ENCODE measurements at places on chromosomes 5 and 9.

GRCh38 chr5:15013654-15014463 lies 142.3 kb upstream of the ANKH start:
- no peak for DNase-seq
- H3K27ac ChIP-seq: no peak overlapping the region
- H3K27me3 ChIP-seq: no peaks in the 10 kb centered on the region
- H3K4me1 ChIP-seq: peaks cover 13% of the 10 kb centered on the region
- no peaks in the 10 kb centered on the region for H3K36me3 ChIP-seq

DNA sequence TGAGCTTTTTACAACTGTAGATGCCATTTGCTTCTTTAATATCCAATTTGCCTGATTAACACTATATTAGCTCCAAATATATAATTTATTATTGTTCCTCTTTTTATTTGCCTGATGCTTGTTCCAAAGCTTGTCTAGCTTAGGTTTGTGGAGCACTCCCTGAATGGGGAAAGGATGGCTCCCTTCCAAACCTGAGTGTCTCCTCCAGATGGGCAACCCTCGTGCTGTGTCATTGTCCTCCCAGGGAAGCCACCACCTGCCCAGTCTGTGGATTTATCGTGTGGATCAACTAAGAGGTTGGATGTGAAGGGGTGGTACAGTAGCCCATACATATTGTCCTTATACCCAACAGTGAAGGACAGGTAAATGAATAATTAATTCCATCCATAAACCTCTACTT lies 404.9 kb downstream of the CDK5RAP2 start:
- no peaks in the 10 kb centered on the region for H3K27me3 ChIP-seq
- no peaks in the 10 kb centered on the region for H3K4me1 ChIP-seq
- no peaks in the 10 kb centered on the region for H3K36me3 ChIP-seq

DNA sequence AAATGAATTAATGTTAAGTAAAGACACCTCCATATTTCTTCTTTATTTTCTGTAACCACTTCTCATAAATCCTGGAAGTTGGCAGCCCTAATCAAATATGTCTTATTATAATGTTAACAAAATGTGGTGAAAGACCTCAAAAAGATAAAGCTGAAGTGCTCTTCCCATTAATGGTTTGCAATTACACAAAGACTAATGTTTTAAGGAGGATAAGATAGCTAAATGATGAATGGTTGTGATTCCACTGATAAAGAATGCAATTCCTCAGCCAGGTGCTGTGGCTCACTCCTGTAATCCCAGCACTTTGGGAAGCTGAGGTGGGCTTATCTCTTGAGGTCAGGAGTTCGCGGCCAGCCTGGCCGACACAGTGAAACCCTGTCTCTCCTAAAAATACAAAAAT lies 125.8 kb upstream of the SNX2 start:
- no peak overlapping the region for H3K27ac ChIP-seq
- no peak for DNase-seq
- no peaks in the 10 kb centered on the region for H3K4me1 ChIP-seq
- no peaks in the 10 kb centered on the region for H3K27me3 ChIP-seq

DNA sequence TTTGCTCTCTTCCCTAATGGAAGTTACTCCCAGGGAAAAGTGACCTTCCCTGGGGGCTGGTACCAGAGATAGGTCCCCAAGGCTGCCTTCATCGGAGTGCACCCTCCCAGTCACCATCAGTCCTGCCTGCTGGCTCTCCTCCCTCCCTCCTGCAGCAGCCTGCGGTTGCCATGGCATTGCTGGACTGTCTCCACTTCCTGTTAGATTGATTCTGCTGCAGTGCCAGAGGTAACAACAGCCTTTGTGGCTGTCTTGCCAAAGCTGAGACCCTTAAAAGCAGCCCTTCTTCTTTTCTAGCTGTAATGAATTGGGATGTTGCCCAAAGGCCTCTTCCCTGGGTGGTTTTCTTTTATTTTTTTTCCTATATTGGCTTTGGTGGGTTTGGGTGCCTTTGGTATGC lies 78.1 kb upstream of the PRLR start:
- no peak overlapping the region for H3K4me3 ChIP-seq
- peaks cover 3% of the 10 kb centered on the region for H3K4me1 ChIP-seq
- no peak overlapping the region for H3K27ac ChIP-seq
- DNase-seq: no peak
- no peaks in the 10 kb centered on the region for H3K27me3 ChIP-seq

DNA sequence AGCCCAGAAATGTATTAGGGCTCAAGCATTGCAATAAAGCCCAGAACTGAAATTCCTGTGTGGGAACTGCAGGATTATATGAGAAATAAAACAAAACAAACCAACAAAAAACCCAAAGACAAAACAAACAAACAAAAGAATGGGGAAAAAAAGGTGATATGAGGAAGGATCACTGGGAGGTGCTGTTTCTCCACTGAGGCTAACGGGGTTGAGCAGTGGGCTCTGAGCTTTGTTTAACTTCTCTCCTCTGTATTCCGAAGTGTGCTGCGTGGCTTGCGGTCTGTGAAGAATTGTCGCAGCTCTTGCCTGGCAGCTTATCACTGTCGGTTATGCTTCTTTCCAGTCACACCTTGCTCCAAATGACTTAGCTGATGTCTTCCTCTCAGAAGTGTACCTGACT lies 106.3 kb downstream of the TENT4A start:
- no peak overlapping the region for H3K4me3 ChIP-seq
- H3K27ac ChIP-seq: no peak overlapping the region
- H3K4me1 ChIP-seq: no peaks in the 10 kb centered on the region
- no peaks in the 10 kb centered on the region for H3K27me3 ChIP-seq

DNA sequence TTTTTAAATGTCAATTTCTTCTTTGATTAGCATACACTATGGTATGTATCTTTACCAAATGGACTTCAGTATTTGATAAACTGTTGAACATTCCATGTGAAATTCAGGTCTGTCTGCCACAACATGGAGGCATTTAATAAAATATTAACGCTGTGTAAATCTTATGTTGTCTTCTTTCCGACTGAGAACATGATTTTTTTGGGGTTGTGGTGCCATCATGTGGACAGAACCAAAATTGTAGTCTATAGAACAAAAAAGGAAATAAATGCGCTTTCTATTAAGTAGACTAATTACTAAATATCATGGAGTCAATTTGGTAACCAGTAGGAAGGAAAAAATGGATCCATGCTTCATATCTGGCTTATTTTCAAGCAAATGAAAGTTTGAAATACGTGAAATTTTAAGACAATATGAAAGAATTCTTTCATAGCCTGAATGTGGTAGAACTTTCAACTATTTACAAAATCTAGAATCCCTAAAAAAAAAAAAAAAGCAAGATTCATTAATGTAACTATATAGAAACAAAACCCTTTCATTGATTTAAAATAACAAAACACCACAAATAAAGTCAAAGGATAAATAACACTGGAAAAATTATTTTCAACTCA lies 2.8 kb upstream of the PLK2 start:
- H3K27ac ChIP-seq: no peak overlapping the region
- DNase-seq: no peak
- no peaks in the 10 kb centered on the region for H3K27me3 ChIP-seq

DNA sequence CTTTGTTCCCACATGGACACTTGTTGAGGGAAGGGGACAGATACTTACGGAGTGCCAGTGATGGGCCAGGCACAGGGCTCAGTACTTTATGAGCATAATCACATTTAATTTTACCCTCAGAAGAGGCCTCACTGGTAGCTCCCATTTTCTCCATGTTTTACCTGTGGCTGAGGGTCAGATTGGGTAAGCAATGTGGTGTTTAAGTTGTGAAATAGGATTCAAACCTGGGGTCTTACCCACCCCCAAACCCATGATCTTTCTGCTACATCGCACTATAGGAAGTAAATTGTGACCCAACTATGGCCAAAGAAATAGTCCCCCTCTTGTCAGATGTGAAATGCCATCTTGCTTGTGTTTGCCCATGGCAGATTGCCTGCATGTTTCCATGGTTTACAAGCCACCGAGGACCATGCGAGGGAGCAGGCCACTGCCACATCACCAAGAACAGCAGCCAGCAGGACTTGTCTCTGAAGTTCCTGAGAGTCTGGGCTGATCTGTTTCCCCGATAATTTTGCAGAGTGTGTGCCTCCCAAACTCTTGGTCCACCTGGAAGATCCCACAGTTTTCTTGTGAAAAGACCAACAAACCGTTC lies 95.4 kb downstream of the MACROH2A1 start:
- H3K4me1 ChIP-seq: no peaks in the 10 kb centered on the region
- H3K27ac ChIP-seq: no peak overlapping the region
- no peak overlapping the region for H3K4me3 ChIP-seq
- H3K27me3 ChIP-seq: no peaks in the 10 kb centered on the region
- DNase-seq: no peak
- H3K36me3 ChIP-seq: no peaks in the 10 kb centered on the region

DNA sequence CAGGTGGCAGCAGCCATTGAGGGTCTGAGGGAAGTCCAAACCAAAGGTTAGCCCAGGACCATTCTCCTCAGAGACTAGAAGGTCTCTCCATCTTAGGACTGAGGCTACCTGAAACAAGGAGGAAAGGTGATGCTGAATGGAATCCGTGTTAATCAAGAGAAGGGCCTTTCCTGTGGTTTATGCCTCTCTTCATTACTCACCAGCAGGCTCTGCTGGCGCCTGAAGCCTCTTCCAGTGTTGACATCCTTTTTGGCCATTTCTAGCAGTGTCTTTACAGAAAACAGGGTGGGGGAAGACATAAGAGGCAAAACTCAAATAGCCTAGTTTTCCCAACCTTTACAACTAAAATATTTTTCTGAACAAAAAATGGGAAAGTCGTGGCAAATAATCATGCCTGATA lies 98.0 kb downstream of the ENC1 start:
- H3K36me3 ChIP-seq: no peaks in the 10 kb centered on the region
- no peaks in the 10 kb centered on the region for H3K27me3 ChIP-seq
- H3K27ac ChIP-seq: no peak overlapping the region
- DNase-seq: no peak
- peaks cover 36% of the 10 kb centered on the region for H3K4me1 ChIP-seq

GRCh38 chr5:88778736-88779135 lies 104.2 kb downstream of the MEF2C start:
- no peak overlapping the region for H3K4me3 ChIP-seq
- no peak overlapping the region for H3K27ac ChIP-seq
- H3K36me3 ChIP-seq: no peaks in the 10 kb centered on the region
- peaks cover 2% of the 10 kb centered on the region for H3K4me1 ChIP-seq
- H3K27me3 ChIP-seq: no peaks in the 10 kb centered on the region

GRCh38 chr9:15927161-15927560 lies 374.3 kb downstream of the CCDC171 start:
- no peaks in the 10 kb centered on the region for H3K36me3 ChIP-seq
- no peak overlapping the region for H3K4me3 ChIP-seq
- no peak for DNase-seq
- H3K27ac ChIP-seq: no peak overlapping the region

- H3K27ac ChIP-seq: no peak overlapping the region
- H3K4me3 ChIP-seq: peak overlapping the region; percentile 56
- H3K27me3 ChIP-seq: no peaks in the 10 kb centered on the region
- peaks cover 17% of the 10 kb centered on the region for H3K4me1 ChIP-seq
- H3K36me3 ChIP-seq: no peaks in the 10 kb centered on the region
Observed at GRCh38 chr9:129258124-129258822, 80.2 kb upstream of the IER5L start.

- no peaks in the 10 kb centered on the region for H3K27me3 ChIP-seq
- H3K27ac ChIP-seq: no peak overlapping the region
- no peak overlapping the region for H3K4me3 ChIP-seq
Observed at GRCh38 chr9:4117835-4118610, 181.8 kb downstream of the GLIS3 start.

GRCh38 chr9:18390393-18390792 lies 83.6 kb upstream of the ADAMTSL1 start:
- H3K27ac ChIP-seq: no peak overlapping the region
- peaks cover 16% of the 10 kb centered on the region for H3K4me1 ChIP-seq
- no peaks in the 10 kb centered on the region for H3K27me3 ChIP-seq
- DNase-seq: no peak
- H3K36me3 ChIP-seq: no peaks in the 10 kb centered on the region

- DNase-seq: no peak
- no peaks in the 10 kb centered on the region for H3K27me3 ChIP-seq
- H3K4me1 ChIP-seq: no peaks in the 10 kb centered on the region
- H3K27ac ChIP-seq: no peak overlapping the region
Observed at GRCh38 chr5:130065617-130066016, 161.4 kb downstream of the CHSY3 start.

- no peak overlapping the region for H3K4me3 ChIP-seq
- H3K27ac ChIP-seq: no peak overlapping the region
- DNase-seq: no peak
Observed at GRCh38 chr5:3355126-3355525, 240.5 kb upstream of the IRX1 start.

DNA sequence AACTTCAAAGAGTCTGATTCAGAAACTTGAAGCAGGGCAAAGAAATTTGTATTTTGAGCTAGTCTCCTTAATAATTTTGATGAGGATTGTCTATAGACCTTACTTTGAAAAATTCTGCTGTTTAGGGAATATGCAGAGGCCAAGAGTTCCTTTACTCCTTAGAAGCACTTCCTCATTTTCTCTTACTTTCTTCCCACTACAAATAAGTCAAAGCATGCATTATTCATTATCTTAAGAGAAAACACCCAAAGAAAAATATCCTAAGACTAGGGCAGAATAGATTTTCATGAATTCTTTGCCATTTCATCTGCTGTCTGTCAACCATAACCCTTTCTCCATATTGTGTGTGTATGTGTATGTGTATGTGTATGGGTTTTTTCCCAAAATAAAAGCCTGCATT lies 307.9 kb downstream of the KCTD16 start:
- no peaks in the 10 kb centered on the region for H3K27me3 ChIP-seq
- no peak overlapping the region for H3K27ac ChIP-seq
- H3K4me3 ChIP-seq: no peak overlapping the region
- no peaks in the 10 kb centered on the region for H3K4me1 ChIP-seq

DNA sequence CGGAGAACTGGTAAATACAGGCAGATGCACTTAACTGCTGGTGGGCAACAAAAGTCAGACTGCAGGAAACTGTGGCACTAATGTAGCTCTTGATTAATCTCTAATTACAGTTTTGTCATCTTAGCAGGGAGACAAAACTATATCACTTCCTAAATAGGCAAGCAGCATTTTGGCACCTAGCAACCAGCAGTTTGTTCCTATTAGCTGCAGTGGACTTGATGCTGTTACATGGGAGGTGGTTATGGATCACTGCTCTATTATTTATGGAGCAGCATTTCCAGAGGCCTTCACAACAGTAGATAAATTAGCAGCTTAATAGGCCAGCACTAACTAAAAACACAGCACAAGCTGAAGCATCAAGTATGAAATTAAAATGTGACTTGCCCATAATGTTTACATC lies 518.3 kb upstream of the ITGA1 start:
- no peaks in the 10 kb centered on the region for H3K4me1 ChIP-seq
- no peak overlapping the region for H3K27ac ChIP-seq
- H3K36me3 ChIP-seq: no peaks in the 10 kb centered on the region
- no peak for DNase-seq

DNA sequence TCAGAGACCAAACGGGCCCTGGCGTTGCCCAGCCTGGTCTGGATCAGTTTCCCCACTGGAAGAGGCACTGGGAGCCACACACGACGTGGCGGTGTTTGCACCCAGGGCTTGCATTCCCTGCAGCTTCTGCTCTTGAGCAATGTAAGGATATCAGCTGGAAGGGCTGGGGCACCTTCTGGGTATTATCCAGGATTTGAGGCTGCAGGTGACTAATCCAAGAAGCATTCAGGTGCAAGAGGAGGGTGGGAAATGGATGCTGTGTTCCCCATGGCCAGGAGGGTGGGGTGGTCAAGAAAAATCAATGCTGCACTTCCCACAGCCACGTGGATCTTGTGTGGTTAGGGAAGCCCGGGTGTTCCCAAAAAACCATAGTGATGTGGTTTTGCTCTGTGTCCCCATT lies 430.9 kb downstream of the IRX2 start:
- H3K27ac ChIP-seq: no peak overlapping the region
- no peak overlapping the region for H3K4me3 ChIP-seq
- no peaks in the 10 kb centered on the region for H3K36me3 ChIP-seq
- H3K4me1 ChIP-seq: no peaks in the 10 kb centered on the region

Data from esophagus squamous epithelium (tissue), 5 donors.